ENCODE measurements at places on chromosomes 12 and 14. TPM values are rescaled to one million over a fixed set of nuclear protein-coding genes. Genes with fewer than 3 reads are reported as not detected.
A peak's percentile ranks its signal among the peaks of the same experiment; 100 is the strongest.

Gene ABCC9
- total RNA-seq, result 1.2 TPM

DNA sequence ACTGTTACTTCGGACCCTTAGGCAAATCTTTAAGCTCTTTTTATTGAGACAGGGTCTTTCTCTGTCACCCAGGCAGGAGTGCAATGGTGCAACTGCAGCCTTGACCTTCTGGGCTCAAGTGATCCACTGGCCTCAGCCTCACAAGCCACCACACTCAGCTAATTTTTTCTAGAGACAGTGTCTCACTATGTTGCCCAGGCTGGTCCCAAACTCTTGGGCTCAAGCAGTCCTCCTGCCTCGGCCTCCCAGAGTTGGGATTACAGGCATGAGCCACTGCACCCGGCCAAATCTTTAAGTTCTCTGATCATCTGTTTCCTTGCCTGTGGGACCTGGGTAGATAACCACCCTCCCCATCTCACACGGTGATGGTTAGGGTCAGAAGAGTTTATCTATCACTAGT lies 2.3 kb upstream of the GPX2 start:
- no peak overlapping the region for H3K4me3 ChIP-seq
- H3K27ac ChIP-seq, result no peak overlapping the region
- H3K36me3 ChIP-seq, result peaks cover 5% of the 10 kb centered on the region
- H3K4me1 ChIP-seq, result peaks cover 3% of the 10 kb centered on the region

Gene AICDA
- 0.10 TPM for total RNA-seq

- no peak overlapping the region for H3K27ac ChIP-seq
- no peak overlapping the region for H3K4me3 ChIP-seq
- DNase-seq, result no peak
- no peaks in the 10 kb centered on the region for H3K27me3 ChIP-seq
These were observed 1014.1 kb downstream of the TMTC2 start for GRCh38 chr12:83700838-83701237.

Gene OAS3
- 2.2 TPM for total RNA-seq

GRCh38 chr14:24430143-24430681 lies 458 bp downstream of the KHNYN start:
- H3K4me1 ChIP-seq, result peaks cover 17% of the 10 kb centered on the region
- H3K27me3 ChIP-seq, result peaks cover 14% of the 10 kb centered on the region
- DNase-seq, result peak; percentile 64
- H3K36me3 ChIP-seq, result peaks cover 19% of the 10 kb centered on the region
- H3K27ac ChIP-seq, result peak overlapping the region; percentile 64

Gene SMCO2
- total RNA-seq, result 0.46 TPM

DNA sequence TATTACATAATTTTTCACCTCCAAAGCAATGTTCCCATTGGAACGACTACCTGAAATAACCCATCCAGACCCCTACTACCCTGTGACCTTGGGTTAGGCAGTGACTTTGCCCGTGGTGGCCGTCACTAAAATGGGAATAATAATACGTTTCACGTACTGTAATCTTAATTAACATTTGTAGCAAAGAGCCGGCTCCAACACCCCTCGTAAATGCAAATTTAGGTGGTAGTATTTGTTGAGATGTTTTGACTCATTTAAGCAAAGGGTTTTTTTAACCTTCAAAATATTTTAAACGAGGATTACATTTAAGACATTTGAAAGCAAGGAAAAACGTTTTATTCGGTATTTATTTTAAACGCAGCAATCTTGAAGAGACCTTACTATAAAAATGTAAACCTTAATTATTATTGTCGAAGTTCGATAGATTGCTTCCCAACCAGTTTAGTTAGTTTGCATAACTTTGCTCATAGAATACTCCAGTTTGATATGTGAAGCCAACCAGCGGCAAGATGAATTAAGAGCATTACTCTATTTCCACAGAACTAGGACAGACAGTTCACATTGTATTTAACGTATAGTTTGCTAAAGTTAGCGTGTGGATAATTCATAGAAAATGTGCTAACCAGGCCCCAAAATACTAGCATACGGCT lies 1.4 kb upstream of the ARID2 start:
- peak overlapping the region; percentile 99 for H3K27ac ChIP-seq
- peak overlapping the region; percentile 99 for H3K4me3 ChIP-seq
- peaks cover 29% of the 10 kb centered on the region for H3K4me1 ChIP-seq
- DNase-seq, result no peak

GRCh38 chr14:71742485-71742884 lies 189.7 kb upstream of the RGS6 start:
- no peak overlapping the region for H3K27ac ChIP-seq
- no peak overlapping the region for H3K4me3 ChIP-seq
- no peaks in the 10 kb centered on the region for H3K27me3 ChIP-seq
- peaks cover 11% of the 10 kb centered on the region for H3K36me3 ChIP-seq

Gene GALNT16
- 2.8 TPM for total RNA-seq

GRCh38 chr12:15556411-15557102 lies 232.6 kb downstream of the EPS8 start:
- H3K27me3 ChIP-seq, result no peaks in the 10 kb centered on the region
- no peaks in the 10 kb centered on the region for H3K36me3 ChIP-seq
- no peak for DNase-seq
- no peak overlapping the region for H3K4me3 ChIP-seq
- no peak overlapping the region for H3K27ac ChIP-seq

DNA sequence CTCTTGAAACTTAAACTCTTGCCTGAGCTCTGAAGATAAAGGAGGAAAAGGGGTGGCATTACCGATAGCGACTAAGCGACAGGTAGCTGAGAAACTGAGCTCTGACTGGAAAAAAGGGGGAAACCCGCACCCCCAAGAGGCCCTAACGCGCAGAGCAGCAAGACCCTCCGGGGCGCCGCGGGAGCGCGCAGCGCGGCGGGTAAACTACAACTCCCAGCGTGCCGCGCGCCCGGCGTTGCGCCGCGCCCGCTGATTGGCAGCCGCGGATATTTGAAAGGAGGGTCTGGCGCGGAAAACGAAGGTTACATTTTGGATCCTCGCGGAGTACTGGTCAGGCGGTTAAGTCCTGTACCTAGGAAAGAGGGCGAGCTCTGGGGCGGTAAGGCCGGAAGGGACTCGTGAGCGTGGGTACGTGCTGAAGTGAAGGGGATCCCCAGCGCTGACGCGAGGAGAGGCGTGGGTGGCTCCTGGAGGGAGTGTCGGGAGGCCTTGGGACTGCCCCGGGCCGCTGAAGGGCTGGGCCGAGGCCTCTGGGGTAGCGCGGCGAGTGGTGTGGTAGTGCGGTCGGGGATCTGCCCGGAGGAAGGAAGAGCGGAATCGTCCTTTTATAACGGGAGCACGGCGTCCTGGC lies at the start of gene ESPL1:
TSS of gene ESPL1 (plus strand) at position 301 of the 631 bp plus-strand sequence. CDS start 468 bp downstream, outside the sequence.
- peaks cover 19% of the 10 kb centered on the region for H3K4me1 ChIP-seq
- peaks cover 5% of the 10 kb centered on the region for H3K27me3 ChIP-seq
- H3K4me3 ChIP-seq, result peak within 1 kb of the TSS; percentile 98
- no peak within 1 kb of the TSS for H3K27ac ChIP-seq
- peak; percentile 67 for DNase-seq
- peaks cover 13% of the 10 kb centered on the region for H3K36me3 ChIP-seq

DNA sequence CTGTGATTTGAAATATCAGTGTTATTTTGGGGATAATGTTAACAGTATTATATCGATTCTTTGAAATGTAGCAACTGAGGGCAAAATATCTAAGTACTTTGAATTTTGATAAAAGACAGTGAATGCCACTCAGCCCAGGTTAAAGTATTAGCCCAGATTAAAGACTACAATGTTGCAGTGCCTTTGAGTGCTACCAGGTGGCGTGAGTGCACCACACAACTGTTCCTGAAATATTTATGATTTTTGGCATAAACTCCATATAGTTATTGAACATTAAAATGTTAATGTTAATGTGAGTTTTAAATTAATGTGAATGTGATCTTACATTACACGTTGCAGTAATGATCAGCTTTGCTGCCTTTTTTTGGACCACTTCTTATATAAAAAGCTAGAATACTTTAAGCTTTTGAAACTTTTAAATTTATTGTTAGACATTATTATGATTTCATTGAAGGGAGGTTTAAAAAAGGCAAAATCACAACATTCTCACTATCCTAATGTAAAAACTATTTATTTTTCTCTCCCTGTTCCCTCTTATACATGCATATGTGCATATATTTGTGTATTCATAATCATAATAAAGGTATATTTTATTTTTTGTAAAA lies 22.5 kb downstream of the MRPS35 start:
- no peak overlapping the region for H3K4me3 ChIP-seq
- no peak for DNase-seq
- H3K27me3 ChIP-seq, result no peaks in the 10 kb centered on the region
- peaks cover 6% of the 10 kb centered on the region for H3K36me3 ChIP-seq
- no peak overlapping the region for H3K27ac ChIP-seq
- no peaks in the 10 kb centered on the region for H3K4me1 ChIP-seq

Gene TRIAP1
- total RNA-seq, result 39.8 TPM

GRCh38 chr12:55816881-55817344 lies 611 bp downstream of the SARNP start:
- H3K27me3 ChIP-seq, result no peaks in the 10 kb centered on the region
- H3K4me1 ChIP-seq, result peaks cover 3% of the 10 kb centered on the region
- peaks cover 9% of the 10 kb centered on the region for H3K36me3 ChIP-seq
- DNase-seq, result no peak
- H3K27ac ChIP-seq, result no peak overlapping the region

- peaks cover 1% of the 10 kb centered on the region for H3K27me3 ChIP-seq
- H3K4me3 ChIP-seq, result no peak overlapping the region
- H3K4me1 ChIP-seq, result peaks cover 2% of the 10 kb centered on the region
These were observed 143.1 kb upstream of the HMGA2 start for GRCh38 chr12:65681226-65681625.

Gene KCNJ8
- total RNA-seq, result 0.23 TPM

DNA sequence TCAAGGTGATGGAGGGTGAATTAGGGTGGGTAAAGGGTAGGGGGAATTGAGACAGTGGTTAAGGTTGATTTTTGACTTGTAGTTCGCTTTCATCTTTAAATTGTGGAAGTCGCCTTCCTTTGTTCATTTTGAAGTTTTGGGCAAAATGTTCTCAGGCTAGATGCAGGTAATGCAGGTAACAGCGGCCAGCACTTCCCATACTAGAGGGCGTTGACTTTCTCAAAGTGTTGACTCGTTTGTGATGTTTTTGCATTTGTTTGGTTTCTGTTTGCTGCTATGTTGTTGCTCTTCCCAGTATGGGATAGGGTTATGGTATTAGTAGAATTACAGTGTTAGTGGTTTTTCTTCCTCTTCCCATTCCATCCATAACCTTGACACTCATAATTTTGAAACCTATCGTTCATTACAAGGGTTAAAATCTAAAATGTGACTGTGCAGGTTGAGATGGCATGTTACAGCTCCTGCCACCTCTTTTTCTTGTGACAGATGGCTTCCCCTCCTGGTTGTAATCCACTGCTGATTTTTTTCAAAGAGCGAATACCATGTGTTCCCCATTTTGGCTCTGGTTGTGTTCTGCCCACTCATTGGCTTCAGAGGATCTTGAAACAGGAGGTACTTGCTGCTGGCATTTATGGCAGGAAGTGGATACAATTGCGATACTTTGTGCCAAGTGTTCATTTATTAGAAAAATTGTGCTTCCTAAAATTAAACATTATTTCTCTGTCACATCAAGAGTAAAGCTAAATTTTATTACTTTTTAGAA lies 57.1 kb downstream of the ERC1 start:
- no peak overlapping the region for H3K4me3 ChIP-seq
- peaks cover 18% of the 10 kb centered on the region for H3K4me1 ChIP-seq
- H3K27ac ChIP-seq, result no peak overlapping the region
- H3K36me3 ChIP-seq, result no peaks in the 10 kb centered on the region

GRCh38 chr12:124687917-124688316 lies 120.5 kb upstream of the NCOR2 start:
- peaks cover 23% of the 10 kb centered on the region for H3K4me1 ChIP-seq
- no peak overlapping the region for H3K4me3 ChIP-seq
- peak overlapping the region; percentile 74 for H3K27ac ChIP-seq
- no peaks in the 10 kb centered on the region for H3K36me3 ChIP-seq

DNA sequence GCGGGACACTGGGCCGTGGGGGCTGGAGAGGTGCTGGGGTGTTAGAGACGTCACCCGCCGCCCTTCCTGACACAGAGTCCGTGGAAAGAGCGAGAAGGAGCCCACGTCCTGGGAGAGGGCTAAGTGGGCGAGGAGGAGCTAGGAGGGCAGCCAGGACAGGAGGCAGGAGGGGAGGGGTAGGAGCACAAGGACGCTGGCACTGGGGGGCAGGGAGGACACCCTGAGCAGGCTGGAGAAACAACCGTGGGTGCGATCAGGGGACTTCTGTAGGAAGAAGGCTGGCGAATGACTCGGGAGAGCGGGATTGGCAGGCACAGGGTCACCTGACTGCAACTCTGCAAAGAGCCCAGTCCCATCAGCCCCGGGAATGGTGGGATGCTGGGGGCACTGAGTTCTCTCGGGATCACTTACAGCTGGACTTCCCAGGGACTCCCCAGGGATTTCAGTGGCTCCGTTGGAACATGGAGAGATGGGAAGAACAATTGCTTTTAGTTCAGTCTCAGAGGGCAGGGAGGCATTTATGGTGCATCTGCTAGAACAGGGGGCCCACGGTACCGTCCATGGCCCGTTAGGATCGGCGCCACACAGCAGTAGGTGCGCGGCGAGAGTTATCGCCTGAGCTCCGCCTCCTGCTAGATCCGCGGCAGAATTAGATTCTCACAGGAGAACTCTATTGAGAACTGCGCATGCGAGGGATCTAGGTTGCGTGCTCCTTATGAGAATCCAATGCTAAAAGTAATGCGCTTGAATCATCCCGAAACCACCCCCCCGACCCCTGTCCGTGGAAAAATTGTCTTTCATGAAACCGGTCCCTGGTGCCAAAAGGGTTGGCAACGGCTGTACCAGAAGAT lies 24.3 kb downstream of the UBR7 start:
- no peaks in the 10 kb centered on the region for H3K4me1 ChIP-seq
- peaks cover 16% of the 10 kb centered on the region for H3K36me3 ChIP-seq
- DNase-seq, result no peak
- peaks cover 4% of the 10 kb centered on the region for H3K27me3 ChIP-seq

GRCh38 chr14:90300611-90301047 lies 31.1 kb downstream of the NRDE2 start:
- H3K36me3 ChIP-seq, result peaks cover 29% of the 10 kb centered on the region
- no peak overlapping the region for H3K4me3 ChIP-seq
- peaks cover 7% of the 10 kb centered on the region for H3K4me1 ChIP-seq
- H3K27me3 ChIP-seq, result peaks cover 7% of the 10 kb centered on the region

- no peak for DNase-seq
- no peaks in the 10 kb centered on the region for H3K36me3 ChIP-seq
- no peaks in the 10 kb centered on the region for H3K27me3 ChIP-seq
- H3K4me3 ChIP-seq, result no peak overlapping the region
These were observed 155.1 kb downstream of the CCDC59 start for GRCh38 chr12:82203086-82203485.

Gene PDE3A
- 0.97 TPM for total RNA-seq

Gene ACRBP
- total RNA-seq, result 19.3 TPM

Gene NAV3
- total RNA-seq, result 20.3 TPM

Gene YLPM1
- 74.9 TPM for total RNA-seq

Gene RBP5
- total RNA-seq, result 1.0 TPM

DNA sequence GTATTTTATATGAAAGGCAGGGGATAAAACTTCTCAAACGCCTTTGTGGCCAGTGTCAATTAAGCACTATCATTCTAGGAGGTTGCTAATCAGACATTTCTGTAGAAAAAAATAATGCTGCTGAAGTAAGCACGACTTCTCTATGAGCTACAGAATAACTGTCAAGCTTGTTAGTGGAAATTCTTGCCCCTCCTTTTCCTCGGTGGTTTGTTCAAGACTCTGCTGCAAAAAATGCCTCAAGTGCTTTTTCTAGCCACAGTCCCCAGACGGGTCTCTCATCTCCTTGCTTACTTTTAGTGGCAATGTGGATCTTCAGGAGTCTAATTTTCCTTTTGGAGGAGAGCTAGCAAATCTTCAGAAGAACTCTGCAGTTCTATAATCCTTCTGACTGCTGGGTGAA lies 452.0 kb downstream of the FUT8 start:
- H3K36me3 ChIP-seq, result no peaks in the 10 kb centered on the region
- peaks cover 4% of the 10 kb centered on the region for H3K4me1 ChIP-seq

Gene HOXC4
- total RNA-seq, result not detected
